Tibial nerve (tissue), 4 donors: ENCODE measurements at places on chromosomes 16 and 17.

- DNase-seq = no peak
Measured at GRCh38 chr17:34207572-34207971, 47.5 kb upstream of the CCL2 start.

GRCh38 chr17:74585711-74586110, 6.4 kb downstream of the CD300LD start:
- no peak for DNase-seq

DNA sequence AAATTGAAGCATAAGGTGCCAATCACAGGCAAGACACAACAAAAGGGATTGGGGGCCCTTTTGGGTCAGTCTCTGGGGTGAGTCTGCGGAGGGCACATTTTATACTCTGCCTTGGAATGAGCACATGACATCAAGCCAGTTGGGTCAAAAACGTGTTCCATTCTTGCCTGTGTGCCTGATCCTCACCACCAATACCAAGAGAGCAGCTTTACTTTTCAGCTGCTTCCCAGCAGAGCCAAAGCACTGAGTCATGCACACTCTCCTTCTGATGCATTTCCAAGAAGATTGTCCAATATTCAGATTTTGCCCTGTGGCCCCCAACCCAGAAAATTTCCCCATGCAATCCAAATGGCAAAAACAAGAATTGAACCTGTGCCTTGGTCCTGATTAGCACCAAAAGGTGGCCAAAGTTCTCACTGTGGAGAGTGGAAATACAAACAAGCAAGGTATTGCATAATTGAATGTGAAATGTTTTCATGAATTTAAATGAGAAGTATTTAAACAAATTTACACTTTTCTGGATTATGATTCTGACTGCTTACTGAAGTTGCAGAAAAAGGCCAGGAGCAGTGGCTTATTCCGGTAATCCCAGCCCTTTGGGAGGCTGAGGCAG, 217.8 kb upstream of the SOX9 start:
- DNase-seq = no peak

- DNase-seq = no peak
Measured at GRCh38 chr17:47192554-47192953, 3.5 kb upstream of the CDC27 start.

- no peak for DNase-seq
Measured at GRCh38 chr17:67829331-67829730, 4.0 kb downstream of the BPTF start.

- DNase-seq = no peak
Measured at GRCh38 chr16:21056396-21056795, 94.2 kb downstream of the DNAH3 start.

GRCh38 chr16:55494994-55495421, 13.9 kb upstream of the LPCAT2 start:
- no peak for DNase-seq

GRCh38 chr17:50807675-50808074, 27.7 kb upstream of the WFIKKN2 start:
- DNase-seq = no peak
